ENCODE measurements at places on chromosomes 6 and 20.

- no peak for DNase-seq
These were observed 56.4 kb upstream of the NAA20 start for GRCh38 chr20:19960745-19961144.

DNA sequence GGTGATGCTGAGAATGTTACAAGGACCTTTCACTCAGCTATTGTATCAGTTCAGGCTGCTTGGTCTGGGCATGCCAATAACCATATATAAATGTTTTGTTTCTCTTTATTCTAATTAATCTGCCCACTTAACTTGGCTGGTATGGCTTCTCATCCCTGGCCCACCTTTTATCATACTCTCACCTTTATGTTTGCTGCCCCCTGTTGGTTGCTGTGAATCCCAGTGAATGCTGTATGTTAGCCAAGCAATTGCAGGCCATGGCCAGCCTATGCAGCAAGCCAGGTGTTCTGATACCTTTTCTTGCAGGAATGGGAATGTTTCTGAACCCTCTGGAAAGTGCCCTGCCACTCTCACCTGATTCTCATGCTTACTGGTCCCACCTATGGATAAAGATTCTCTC is 54.6 kb downstream of the PCSK2 start:
- DNase-seq = no peak

DNA sequence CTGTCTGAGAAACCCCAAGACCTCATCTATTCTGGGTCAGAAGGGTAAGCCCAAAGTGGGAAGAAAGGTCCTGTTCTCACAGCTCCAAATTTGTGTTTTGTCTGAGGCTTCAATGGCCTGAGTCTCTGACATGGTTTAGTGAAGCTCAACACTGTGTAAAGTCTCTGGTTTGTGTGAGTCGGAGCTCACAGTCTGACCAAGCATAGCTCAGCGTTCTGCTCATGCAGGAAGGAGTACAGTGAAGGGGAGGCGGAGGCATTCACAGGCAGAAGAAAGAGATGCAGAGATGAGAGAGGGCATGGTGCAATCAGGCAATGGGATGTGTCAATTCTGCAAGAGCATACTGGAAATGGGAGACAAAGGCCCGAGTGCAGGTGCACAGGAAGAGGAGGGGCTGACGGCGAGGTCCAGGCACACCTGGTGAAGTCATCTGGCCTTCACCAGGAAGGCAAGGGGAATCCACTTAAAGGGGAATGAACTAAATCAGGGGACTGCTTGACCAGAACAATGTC is 463.0 kb upstream of the AGPAT4 start:
- no peak for DNase-seq

DNA sequence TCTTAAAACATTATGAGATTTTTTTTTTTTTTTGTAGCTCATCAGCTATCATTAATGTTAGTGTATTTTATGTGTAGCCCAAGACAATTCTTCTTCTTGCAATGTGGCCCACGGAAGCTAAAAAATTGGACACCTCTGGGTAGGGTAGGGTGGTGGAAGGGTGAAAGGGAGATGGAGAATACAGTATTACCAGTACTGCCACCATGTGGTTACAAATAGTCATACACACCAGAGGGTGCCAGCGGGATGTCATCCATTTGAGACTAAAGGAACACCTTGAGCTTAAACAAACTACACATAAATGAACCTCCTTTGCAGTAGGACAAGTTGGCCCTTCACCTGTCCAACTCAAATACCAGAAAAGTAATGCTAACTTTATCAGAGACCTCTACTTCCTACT is 601.9 kb downstream of the HTR1B start:
- no peak for DNase-seq

DNA sequence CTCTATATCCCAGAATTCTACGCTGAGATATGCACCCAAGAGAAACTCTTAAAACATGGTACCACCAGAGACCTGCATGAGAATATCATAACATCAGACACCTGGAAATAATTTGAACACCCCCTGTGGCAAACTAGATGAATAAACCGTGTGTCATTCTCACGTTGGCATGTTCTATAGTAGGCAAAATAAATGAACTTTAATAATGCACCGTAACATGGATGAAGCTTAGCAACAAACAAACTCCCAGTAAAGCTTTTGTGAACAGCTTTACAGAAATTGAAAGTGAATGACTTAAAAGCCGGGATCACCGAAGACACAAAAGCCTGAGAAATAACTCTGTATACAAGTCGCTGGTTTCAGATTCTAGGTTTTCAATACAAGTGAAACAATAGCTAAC is 1166.8 kb upstream of the CITED2 start:
- DNase-seq = no peak

- no peak for DNase-seq
These were observed 212.7 kb upstream of the FOXA2 start for GRCh38 chr20:22797103-22797502.

- DNase-seq = no peak
These were observed 59.0 kb downstream of the HIVEP1 start for GRCh38 chr6:12071064-12071615.

DNA sequence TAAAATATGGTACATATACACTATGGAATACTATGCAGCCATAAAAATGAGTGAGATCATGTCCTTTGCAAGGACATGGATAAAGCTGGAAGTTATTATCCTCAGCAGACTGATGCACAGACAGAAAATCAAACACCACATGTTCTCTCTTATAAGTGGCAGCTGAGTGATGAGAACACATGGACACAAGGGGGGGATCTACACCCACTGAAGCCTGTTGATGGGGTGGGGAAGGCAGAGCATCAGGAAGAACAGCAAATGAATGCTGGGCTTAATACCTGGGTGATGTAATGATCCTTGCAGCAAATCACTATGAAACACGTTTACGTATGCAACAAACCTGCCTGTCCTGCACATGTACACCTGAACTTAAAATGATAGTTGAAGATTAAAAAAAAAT is 71.3 kb downstream of the MANEA start:
- DNase-seq = no peak

All from activated T-helper 1 cell treated with anti-CD3 and anti-CD28 coated beads, Interleukin-12 subunit alpha, Interleukin-12 subunit beta, Interleukin-2, Interleukin-4 antibody, amounts not matched to agents 30 ng/mL and 10 ng/mL and 1 ng/mL, durations not matched to agents 14 hours and 24 hours and 36 hours (primary cell).